Activated T-cell treated with anti-CD3 and anti-CD28 coated beads, Interleukin-2, amount 50 U/mL, for 1 hour (primary cell): ENCODE measurements at places on chromosomes 12 and 14.

GRCh38 chr12:132524405-132524804, 34.5 kb downstream of the FBRSL1 start:
- DNase-seq, result no peak

GRCh38 chr12:753611-754472, 1.5 kb downstream of the WNK1 start:
- DNase-seq, result peak; percentile 63

DNA sequence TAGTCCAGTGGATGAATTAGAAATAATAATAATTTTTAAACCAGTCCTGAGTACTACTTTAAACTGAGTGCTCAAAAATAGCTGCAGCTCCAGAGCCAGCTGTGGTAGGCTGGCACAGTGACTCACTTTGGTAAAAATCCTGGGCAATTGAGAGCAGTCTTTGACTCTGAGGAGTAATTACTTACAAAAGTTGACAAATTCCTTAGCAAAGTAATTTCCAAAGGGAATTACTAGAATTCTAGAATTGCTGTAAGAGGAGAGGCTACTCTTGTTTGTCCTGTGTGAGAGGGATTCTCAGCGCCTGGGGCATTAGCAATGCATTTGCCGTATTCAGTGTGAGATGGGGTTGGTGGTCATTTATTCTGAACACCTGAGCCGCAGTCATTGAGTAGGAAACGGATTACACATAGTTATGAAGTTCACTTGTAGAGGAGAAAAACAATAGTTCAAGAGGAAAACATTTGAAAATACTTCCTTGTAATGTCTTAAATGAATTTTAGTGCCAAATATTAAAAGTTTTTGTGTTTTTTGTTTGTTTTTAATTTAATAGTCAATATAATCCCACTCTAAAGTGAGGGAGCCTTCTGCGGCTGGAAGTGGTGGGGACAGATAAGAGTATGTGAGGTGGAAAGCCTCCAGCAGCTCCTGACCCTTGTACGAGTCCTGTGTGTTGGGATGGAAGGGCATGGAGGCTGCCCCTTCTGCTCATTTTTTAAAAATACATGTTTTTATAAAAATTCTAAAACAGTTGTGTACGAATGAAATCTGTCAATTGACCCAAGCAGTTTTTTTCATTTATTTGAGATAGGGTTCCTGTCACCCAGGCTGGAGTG, 41.9 kb downstream of the EID3 start:
- no peak for DNase-seq

DNA sequence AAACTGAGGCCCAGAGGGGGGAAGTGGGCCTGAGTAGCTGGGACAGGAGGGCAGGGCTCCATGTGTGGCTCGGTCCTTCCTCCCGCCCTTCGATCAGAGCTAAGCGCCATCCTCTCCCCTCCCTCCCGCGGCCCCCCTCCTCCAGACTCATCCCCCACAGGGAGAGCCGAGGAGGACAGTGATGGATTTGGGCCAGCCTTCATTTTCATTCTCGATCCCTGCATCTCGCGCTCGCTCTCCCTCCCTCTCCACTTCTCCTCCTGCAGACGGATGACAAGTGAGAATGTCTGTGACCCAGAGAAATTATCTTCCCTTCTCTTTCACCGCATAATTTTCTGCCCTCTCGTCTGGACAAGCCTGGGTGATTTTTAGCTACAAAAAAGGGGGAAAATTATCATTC, 183.3 kb downstream of the RBM19 start:
- no peak for DNase-seq

DNA sequence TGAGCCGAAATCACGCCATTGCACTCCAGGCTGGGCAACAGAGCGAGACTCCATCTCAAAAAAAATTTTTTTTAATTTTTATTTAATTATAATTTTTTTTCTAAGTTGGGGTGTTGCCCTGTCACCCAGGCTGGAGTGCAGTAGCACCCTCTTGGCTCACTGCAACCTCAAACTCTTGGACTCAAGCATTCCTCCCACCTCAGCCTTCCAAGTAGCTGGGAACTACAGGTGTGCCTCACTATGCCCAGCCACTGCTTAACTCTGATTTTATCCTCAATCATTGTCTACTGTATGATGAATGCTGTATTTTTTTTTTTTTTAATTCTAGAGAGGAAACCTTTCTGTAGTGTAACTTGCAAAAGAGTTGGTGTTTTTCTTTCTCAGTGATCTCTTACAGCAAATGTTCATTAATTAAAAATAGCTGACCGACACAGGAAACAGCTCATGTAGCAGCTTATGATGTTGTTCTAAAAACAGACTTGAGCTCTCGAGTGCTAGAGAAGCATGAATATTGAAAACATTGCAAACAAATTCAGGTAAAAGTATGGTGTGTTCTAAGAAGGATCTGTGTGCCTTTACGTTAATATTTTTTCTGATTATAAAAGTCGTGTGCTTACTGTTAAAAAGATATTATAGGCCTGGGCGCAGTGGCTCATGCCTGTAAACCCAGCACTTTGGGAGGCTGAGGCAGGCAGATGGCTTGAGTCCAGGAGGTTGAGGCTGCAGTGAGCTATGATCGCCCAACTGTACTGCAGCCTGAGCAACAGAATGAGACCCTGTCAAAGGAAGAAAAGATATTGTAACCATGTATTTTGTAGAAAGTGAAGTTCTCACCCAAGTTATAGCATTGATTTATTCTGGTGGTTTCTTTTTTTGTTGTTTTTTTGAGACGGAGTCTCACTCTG, 68.9 kb downstream of the FGD4 start:
- DNase-seq, result no peak

DNA sequence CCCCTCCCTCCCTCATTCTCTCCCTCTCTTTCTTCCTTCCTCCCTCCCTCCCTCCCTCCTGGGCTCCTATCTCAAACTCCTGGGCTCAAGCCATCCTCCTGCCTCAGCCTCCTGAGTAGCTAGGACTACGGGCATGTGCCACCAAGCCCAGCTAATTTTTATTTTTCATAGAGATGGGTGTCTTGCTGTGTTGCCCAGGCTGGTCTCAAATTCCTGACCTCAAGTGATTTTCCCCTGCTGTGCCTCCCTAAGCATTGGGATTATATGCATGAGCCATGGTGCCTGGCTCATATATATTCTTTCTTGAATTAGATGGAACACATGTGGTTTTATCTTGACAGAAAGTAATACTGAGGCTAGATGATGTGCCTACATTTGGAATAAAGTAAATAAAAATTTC, 14.2 kb downstream of the PAPOLA start:
- no peak for DNase-seq

- DNase-seq, result no peak
Observed at GRCh38 chr14:21734457-21735074, 60.9 kb upstream of the OR4E1 start.

GRCh38 chr14:86787717-86788116, 1205.3 kb downstream of the GALC start:
- no peak for DNase-seq

DNA sequence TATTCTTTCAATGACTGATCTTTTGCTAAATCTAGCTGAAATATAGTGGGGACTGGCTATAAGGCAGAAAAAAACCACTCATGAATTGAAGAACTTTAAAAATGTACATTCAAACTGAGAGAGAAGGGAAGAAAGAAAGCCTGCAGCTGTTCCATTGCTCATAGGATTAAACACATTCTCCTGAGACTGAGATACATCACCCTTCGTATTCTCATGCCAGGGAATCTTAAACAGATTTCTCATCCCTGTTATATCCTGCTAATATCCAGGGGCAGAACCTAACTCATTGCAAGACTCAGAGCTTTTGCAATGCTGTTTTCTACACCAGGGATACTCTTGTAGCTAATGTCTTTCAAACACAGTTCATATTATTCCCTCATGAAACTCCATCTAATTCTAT, 67.2 kb upstream of the ACSS3 start:
- no peak for DNase-seq

DNA sequence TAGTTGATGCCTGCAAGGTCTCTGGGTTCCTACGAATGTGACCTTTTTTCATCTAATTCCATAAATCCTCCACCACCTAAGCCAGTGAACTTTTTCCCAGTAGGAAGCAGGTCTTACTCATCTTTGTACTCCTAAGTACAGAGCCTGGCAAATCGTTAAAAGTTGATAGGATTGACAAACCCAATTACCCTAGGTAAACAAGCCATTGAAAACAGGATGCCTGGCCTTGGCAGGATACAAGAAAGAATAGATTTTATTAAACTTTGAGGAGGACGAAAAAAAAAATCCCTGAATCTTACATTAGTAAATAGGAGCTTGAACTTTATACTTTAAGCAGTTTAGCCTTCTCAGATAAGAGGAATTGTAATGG, 5.6 kb downstream of the TBPL2 start:
- no peak for DNase-seq

GRCh38 chr12:41681898-41682297, 462.8 kb downstream of the GXYLT1 start:
- DNase-seq, result no peak

DNA sequence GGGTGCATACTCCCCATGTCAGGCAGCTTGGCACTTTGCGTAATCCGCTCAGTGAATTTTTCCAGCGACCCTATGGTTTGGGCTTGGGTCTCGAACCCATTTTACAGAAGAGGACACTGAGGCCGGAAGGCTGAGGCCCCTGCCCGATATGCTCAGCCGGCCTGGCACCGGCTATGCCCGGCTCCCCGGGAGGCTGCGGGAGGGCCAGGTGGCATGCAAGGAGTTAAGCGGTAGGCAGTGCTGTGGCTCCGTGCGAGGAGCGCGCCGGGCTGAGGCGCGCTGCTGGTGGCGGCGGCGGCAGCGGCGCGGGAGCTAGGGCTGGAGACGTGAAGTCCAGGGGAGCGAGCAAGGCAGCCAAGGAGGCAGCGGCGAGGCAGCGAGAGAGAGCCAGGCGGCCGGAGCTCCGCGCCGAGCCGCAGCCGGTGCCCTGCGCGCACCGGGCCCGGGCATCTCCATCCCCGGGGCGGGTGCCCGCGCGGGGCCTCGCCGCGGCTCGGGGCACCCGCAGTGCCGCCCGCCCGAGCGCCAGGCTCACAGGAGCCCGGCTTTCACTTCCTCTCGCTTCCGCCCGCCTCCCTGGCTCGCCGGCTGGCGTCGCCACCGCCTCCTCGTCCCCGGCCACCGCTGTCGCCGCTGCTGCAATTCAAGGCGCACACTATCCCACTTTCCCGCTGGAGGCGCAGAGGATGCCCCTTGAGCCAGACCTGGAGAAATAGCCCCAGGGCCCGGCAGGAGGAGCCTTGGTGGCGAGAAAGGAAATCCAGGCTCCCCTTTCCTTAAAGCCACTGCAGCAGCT, at the start of gene WSCD2:
Gene WSCD2, plus strand, starts transcription at position 272 of the 796 bp plus-strand sequence. CDS start 66,545 bp downstream, outside the sequence.
- no peak for DNase-seq

- DNase-seq, result no peak
Observed at GRCh38 chr14:88599326-88599725, 36.5 kb downstream of the ZC3H14 start.

- no peak for DNase-seq
Observed at GRCh38 chr12:127726671-127727315, 540.2 kb upstream of the TMEM132C start.

DNA sequence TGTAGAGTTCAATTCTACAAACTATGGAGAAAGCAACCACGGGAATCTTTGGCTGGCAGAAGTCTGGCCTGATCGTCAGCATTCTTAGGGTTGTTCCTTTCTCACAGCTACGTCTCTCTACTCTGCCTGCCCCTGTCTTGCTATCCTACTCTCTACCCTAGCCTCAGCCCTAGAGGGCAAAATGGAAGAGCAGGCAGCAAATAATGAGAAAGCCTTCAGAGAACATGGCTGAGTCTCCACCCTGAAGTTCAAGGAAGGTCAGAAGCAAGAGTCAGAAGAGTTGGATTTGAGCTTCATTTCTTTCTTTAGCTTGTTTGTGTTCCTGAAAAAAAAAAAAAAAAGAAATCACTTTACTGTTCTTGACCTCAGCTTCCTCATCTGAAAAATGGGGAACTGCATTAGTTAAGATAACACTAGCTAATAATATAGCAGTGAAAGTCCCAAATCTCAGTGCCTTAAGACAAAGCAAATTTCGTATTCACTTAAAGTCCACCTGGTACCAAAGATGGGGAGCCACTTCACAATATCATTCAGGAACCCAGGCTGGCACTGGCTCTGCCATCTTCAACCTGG, 50.2 kb upstream of the CCND2 start:
- DNase-seq, result no peak

DNA sequence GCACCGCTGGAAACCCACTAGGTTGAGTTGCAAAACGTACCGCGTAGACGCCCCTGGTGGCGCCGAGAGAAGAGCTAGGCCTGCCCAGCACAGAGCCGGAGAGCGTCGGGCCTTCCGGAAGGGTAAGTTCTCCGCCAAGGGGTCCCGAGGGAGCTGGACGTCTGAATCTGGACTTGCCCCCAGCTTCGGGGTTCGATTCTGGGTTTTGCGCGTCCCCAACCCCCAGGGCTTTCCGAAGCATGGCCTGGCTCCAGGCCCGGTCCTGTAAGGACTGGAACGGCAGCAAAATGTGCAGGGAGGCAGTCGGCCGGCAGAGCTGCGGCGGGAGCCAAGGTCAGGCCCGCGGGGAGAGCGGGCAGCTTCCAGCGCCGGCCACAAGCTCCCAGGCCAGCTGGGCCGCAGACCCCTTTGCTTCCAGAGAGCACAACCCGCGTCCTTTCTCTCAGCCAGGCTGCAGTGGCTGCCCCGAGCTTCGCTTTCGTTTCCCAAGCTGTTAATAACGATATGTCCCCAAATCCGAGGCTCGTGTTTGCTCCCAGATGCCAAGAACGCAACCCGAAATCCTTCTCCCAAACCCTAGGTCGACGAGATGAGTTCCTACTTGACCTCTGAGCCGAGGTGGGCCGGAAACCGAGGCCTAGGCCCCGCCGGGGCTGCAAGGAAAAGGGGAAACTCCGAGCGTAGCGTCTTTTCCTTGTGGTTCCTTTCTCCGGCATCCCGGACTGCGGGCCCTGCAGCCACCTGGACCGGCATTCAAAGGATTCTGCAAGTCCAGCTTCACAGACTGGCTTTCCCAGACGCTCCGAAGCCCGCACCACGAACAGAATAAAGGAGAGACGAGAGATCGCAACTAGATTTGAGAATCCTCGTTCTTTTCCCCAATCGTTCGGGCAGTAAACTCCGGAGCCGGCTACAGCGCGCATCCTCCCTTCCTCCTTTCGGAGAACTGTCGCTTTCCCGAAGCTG, 3.2 kb upstream of the TBX5 start:
- no peak for DNase-seq

DNA sequence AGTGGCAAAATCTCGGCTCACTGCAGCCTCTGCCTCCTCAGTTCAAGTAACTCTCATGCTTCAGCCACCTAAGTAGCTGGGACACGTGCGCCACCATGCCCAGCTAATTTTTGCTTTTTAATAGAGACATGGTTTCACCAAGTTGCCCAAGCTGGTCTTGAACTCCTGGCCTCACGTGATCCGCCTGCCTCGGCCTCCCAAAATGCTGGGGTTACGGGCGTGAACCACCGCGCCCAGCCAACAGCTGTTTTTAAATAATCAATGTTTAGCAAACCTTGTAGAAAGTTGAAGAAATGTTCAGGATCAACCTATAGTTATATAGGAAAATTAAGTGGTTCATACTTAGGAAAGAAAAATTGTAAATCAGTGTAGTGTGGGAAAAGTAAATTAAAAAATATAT, 6.0 kb upstream of the HSP90AA1 start:
- DNase-seq, result no peak
